IPS DF 6.9 (cell line): ENCODE measurements at places on chromosomes 4 and X.

DNA sequence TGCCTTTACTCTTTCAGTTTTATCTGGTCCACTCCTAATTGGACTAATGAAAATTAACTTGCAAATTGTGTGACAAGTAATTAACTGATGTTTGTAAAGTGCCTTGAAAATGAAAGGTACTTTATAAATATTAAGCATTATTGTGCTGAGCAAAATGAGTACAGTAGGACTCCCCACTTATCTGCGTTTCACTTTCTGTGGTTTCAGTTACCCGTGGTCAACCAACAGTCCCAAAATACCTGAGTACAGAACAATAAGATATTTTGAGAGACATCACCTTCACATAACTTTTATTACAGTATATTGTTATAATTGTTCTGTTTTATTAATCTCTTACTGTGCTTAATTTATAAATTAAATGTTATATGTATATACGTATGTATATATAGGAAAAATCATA lies 27.4 kb upstream of the JADE3 start:
- no peak for DNase-seq

DNA sequence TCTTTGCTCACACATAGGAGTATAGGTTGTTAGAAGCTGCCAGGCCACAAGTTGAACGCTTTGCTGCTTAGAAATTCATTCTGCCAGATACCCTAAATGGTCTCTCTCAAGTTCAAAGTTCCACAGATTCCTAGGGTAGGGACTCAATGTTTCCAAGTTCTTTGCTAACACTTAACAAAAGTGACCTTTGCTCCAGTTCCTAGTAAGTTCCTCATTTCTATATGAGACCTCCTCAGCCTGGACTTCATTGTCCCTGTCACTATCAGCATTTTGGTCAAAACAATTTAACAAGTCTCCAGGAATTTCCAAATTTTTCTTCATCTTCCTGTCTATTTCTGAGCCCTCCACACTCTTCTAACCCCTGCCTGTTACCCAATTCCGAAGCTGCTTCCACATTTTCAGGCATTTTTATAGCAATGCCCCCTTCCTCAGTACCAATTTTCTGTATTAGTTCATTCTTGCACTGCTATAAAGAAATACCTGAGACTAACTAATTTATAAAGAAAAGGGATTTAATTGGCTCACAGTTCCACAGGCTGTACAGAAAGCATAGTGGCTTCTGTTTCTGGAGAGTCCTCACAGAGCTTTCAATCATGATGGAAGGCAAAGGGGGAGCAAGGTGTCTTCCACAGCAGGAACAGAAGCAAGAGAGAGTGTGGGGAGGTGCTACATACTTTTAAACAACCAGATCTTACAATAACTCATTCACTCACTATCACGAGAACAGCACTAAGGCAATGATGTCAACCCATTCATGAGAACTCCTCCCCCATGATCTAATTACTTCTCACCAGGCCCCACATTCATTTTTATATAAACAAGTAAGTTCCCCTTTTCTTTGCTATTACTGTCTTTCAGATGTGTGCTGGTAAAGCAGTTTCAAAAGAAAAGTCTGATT lies 11.5 kb upstream of the TLR1 start:
- no peak for DNase-seq

GRCh38 chr4:151961456-151961855 lies 200.6 kb upstream of the GATB start:
- DNase-seq = no peak

DNA sequence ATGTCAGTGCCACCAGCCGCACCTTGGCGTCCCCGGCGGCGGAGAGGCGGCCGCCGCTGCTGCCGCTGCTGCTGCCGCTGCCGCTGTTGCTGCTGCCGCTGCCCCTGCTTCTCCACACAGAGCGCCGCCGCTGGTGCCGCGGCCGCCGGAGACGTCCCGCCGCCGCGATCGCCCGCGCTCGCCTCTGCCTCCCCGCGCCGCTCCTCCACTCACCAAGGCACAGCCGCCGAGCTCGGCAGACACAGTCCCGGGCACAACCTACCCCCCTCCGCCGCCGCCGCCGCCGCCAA lies at the start of gene PPP3CA:
TSS of gene PPP3CA (minus strand) at position 260 of the 290 bp plus-strand sequence.
- no peak for DNase-seq

DNA sequence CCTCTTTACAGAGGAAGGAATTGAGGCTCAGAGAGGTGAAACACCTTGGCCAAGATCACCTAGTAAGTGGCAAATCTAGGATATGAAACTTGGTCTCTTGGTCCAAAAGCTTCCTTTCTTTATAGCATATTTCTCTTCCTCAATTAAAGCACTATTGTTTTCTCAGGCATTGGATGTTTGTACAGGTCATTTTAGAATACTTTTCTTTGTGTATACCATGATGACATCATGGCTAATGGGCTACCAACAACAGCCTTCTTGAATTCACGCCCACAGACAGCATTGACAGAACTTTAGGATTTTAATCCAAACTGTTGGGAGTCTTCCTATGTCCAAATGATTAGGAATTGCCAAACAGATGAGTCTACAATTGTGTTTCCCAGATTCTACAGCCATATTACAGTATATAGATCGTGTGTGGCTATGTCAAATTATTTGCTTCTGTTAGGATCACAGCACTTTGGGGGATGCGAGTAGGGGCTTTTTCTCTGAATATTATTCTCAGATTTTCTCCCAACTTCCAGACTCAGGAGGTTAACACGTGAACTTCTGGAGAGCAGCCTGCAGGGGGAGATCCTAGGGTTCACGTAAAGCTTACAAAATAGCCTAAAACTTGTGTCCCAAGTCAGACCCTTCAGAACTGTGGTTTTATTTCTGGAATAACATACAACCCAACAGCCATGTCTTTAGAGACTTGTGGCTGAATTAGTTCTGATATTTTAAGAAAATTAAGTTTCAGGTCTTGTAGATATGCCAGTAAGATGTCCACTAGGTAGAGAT lies 191.8 kb downstream of the SHROOM3 start:
- DNase-seq = no peak

- no peak for DNase-seq
Observed at GRCh38 chr4:97003715-97004114, 1139.6 kb downstream of the STPG2 start.

GRCh38 chr4:100061835-100062234 lies 111.8 kb upstream of the H2AZ1 start:
- DNase-seq = no peak

DNA sequence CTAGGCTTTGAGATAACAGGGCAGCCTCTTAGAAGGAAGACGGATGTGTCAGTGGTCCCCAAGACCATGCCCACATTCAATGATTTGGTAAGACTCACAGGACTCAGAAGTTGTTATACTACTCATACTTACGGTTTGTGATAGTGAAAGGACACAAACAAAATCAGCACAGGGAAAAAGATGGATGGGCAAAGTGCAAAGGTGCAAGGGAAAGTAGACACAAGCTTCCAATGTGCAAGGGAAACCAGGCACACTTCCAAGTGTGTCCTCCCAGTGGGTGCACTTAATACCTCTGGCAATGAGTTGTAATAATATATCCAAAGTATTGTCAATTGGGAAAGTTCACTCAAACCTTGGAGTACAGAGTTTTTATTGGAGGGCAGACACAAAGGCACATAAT lies 53.8 kb upstream of the VCX start:
- no peak for DNase-seq
